ENCODE measurements at places on chromosomes 2 and 18. TPM values are rescaled to one million over a fixed set of nuclear protein-coding genes. Genes with fewer than 3 reads are reported as not detected.

Gene SERPINB12
- polyA plus RNA-seq = not detected

Gene FTCDNL1
- polyA plus RNA-seq = not detected

Gene PROKR1
- polyA plus RNA-seq = not detected

Gene SP100
- polyA plus RNA-seq = 116 TPM

Gene SERPINE2
- polyA plus RNA-seq = 1.3 TPM

Gene PLEK
- polyA plus RNA-seq = 2.2 TPM

Gene B4GALT6
- not detected for polyA plus RNA-seq

Gene ANKRD29
- polyA plus RNA-seq = not detected

Gene SP140
- 22.4 TPM for polyA plus RNA-seq

Gene CNRIP1
- polyA plus RNA-seq = 0.22 TPM

Data from CD4-positive, CD25-positive, alpha-beta regulatory T cell (primary cell).